ENCODE measurements at places on chromosomes 2 and 18.

DNA sequence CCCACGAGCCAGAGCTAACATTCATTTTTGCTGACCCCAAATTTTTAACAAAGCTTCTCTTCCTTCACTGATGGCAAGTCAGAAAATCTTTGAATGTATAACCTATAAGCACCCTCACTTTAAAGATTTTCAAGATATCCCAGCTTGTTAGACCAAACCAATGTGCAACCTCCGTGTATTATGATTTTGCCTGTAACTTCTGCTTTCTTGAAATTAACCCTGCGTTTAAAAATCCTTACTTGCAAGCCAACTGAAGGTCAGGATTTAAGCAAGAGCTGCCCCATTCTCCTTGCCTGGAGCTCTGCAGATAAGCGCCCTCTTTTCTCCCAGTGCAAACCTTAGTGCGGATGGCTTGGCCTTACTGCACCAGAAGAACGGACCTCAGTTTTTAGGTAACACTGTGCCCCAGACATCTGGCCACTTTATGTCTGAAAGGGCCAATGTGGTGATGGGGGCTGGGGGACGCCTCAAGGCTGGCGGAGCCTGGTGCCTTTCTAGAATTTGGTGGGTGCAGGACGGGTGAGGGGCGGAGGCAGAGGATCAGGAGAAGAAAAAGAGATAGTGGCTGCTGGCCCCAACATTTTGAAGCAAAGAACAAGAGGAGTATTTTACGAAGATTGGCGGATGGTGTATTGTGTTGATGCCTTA, 805 bp upstream of the TNFRSF11A start:
- DNase-seq: no peak

GRCh38 chr2:205138735-205139134, 543.6 kb upstream of the NRP2 start:
- no peak for DNase-seq

DNA sequence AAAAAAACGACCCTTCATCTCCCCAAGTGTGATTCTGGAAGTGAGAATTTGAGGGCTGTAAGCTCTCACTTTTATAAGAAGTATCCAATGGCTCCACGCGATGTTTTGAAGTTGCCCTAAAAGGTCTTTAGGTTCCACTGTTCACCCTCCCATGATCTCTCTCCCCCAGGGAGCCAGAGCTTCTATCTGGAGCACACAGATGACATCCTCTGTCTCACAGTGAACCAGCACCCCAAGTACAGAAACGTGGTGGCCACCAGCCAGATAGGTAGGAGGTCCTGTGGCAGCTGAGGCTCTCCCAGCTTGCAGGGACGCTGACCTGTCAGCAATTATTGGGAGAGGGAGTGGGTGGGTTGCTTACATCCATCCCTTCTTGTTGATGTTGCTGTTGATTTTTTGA, 97.8 kb downstream of the RTN4 start:
- no peak for DNase-seq

DNA sequence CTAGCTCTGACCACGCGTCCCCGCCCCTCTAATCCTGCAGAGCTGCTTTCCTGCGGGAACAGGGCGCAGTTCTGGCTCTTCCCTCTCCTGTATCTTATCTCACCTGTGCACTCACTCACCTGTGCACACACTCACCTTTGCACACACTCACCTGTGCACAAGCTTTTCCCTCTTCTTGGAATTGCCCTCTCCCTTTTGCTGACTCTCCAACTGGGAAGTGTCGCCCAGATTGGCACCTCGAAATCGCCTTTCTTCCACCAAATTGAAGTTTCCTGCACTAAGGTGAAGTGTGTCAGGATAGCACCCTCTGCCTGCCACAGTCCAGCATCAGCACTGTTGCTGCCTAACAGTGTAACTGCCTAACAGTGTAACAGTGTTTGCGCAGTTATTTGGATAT, 566 bp upstream of the CMPK2 start:
- no peak for DNase-seq

DNA sequence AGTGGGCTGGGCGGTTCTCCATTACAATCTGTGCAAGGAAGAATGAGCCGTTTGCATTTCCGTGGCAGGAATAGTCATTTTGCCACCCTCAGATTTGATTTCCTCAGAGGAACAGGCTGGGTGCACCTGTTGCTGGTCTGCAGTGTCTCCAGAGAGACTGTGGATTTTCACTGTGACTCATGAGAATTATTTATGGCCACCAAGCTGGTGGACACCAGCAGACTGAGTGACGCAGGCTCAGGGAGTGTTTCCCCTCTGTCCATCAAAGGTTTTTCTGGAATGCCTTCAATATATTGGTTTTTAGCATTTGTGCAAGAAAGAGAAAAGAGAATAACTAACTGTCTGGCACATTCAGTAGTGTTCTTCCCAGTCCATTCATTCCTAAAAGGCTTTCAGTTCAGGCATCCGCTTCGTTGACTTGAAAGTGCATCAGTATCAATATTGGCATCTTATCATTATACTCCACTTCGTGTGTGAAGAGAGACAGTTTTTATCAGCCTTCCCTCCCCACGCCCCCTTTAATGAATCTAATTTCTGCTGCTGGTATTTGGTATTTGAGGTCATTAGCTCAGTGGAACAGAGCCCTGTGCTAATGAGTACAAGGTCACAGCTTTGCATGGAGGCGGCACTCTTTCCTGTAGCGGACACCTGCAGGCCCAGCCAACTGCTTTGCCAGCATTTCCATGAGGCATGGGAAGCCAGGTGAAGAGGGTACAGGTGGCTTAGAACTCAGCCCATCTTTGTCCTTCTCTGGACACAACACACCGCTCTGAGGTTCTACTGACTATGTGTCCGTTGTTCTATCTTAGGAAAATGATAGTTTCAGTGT, 39.9 kb downstream of the PRKCE start:
- no peak for DNase-seq

DNA sequence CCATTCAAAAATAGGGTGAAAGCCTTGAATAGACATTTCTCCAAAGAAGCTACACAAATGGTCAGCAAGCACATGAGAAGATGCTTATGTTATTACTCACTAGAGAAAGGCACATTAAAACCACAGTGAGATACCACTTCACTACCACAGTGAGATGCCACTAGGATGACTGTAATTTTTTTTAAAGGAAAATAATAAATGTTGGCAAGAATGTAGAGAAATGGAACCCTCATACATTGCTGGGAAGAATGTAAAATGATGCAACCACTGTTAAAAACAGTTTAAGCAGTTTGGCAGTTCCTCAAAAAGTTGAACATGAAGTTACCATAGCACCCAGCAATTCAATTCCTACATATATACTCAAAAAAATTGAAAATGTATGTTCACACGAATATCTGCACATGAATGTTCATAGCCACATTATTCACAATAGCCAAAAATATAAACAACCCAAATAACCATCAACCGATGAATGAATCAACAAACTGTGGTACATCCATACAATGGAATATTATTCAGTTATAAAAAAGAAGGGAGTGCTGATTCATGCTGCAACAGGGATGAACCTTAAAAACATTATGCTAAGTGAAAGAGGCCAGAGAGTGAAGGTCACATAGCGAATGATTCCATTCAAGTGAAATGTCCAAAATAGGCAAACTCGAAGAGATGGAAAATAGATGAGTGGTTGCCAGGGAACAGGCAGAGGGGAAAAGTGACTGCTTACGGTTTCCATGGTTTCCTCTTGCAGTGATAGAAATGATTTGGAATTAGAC, 156.2 kb upstream of the NDUFV2 start:
- no peak for DNase-seq

DNA sequence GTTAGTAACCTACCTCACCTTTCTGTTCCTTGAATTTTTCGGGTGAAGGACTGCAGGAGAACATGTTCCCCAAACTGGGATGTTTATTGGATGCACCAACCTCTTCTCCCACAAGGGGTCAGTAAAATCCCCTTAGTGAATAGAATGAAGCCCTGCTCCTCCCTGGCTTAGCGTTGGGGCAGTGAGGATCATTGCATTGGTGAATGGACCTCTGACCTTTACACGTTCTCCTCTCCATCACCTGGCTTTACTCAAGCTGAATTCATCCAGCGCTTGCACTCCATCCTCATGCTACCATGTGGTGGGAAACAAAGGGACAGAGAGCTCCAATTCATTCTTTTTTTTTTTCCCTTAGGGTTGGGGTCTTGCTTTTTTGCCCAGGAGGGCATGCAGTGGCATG, 157.2 kb downstream of the MIB1 start:
- DNase-seq: no peak

- no peak for DNase-seq
Observed at GRCh38 chr2:57204364-57204763, 842.2 kb upstream of the VRK2 start.

GRCh38 chr2:120219766-120220165, 3.4 kb downstream of the TMEM185B start:
- DNase-seq: no peak

DNA sequence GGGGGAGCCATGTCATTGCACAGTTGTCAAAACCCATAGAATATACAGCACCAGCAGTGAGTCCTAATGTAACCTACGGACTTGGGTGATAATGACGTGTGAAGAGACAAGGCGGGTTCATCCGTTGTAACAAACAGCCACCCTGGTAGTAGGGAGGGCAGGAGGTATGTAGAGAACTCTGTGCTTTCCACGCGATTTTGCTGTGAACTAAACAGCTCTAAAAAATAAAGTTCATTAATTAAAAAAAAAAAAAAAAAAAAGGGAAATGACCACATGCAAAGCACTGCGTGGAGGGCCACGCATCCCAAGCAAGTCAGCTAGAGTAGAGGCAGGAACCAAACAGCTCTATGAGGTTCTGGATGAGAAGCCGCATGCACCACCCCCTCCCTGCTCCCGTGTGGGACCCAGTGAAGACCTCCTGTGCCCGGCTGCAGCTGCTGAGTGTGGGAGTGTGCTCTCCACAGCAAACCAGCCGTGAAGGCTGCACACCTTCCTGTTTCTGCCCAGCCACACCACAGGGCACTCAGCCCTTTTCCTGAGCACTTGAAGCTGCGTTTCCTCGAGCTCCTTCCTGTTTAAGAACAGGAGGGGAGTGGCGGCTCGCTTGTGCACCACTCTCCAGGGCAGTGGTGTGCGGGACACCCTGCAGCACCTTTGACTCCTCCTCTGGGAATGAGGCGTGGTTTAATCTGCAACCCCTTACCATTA, 65.6 kb downstream of the ODC1 start:
- no peak for DNase-seq

DNA sequence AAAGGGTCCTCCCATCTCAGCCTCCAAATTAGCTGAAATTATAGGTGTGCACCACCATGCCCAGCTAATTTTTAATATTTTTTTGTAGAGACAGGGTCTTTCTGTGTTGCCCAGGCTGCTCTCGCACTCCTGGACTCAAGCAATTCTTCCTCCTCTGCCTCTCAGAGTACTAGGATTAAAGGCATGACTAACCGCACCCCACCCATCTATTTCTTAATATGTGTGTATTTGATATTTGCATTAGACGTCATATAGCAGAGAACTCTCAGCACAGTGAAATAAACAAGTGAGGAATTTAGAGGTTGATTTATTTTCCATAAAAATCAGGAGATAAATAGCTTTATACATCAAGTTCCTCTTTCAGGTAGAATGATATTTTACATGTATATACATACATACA, 213.5 kb downstream of the FSIP2 start:
- DNase-seq: no peak

- no peak for DNase-seq
Observed at GRCh38 chr2:241542278-241542605, 16.3 kb upstream of the BOK start.

DNA sequence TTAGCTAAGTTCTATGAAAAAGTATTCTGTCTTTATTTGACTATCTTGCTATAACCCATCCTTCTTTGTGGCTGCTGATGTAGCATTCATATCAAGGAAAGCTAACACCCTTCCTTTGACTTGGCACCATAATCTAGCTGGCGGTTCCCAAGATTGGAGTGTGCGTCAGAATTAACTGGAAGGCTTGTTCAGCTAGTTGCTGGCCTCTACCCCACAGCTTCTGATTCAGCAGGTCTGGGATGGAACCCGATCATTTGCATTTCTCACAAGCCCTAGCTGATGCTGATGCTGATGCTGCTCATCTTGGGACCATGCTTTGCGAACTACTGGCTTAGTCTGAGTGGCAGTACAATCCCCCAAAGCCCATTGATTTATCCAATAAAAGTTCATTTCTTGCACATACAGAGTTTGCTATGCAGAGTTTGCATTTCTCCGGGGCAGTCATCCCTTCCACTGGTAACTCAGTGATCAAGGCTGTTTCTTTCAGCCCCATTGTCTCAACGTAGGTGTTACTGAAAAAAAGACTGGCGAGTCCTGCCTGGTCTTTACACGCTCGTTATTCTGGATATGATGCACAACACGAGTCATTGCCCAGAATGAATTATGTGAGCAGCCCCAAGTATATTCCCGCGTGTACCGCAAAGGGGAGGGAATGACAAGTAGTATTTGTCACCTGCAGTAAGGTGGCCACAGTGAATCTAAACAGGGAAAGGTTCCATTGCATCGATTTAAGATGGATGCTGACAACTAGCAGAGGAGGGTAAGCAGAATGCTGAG, 96.5 kb downstream of the ZNF532 start:
- DNase-seq: no peak

GRCh38 chr2:231680285-231680991, 27.9 kb upstream of the PTMA start:
- no peak for DNase-seq

GRCh38 chr2:174670446-174670845, 72.8 kb upstream of the WIPF1 start:
- no peak for DNase-seq

DNA sequence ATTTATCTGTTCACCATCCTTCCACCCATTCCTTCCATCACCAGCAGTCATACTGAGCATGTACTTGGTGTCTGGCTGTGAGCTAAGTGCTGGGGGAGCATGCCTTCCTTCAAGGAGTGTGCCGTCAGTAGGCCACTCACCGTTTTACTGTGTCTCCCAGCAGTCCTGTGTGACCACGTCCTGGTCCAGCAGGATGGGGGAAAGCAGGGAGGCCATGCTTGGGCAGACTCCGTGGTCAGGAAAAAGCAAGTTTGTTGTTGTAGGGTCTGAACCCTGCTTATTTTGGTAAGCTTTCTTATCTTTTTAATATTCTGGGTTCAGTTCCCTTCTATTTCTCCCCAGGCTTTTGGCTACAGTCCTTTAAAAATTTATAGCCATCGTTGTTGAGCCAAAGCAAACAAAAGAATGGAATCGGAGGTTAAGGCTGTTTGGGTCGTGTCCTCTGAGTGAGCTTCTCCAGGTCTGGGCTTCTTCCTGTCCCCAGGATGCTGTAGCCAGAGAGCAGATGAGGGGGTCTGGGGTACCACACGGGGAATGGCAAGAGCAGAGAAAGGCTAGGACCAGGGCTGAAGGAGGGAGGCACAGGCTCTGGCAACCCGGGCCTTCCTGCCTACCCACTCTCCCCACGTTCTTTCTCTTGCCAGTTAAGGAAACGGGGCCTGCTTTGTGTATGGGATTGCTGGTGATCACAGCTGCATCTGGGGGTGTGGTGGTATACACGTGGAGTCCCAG, 13.5 kb downstream of the SLC30A3 start:
- no peak for DNase-seq

- no peak for DNase-seq
Observed at GRCh38 chr2:229231328-229231868, 39.7 kb downstream of the PID1 start.
